Neural progenitor cell (in vitro differentiated cells): ENCODE measurements at places on chromosomes 12 and 14.

DNA sequence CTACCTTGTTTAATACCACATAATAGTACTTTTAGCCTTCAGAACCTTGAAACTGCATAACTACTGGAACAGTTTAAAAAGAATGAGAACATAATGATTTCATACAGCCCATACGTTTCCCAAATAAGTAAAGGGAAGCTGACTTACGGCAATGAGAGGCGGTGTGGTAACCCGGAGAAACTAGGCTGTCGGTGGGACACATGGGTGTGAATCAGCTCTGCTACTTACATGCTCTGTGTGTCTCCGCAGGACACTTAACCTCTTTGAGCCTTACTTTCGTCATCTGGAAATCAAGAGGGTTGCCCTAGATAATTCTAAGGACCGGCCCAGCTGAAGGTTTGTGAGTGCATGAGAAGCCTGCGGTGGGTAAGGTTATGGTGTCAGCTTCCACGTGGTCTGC lies 49.3 kb upstream of the PLEKHG3 start:
- DNase-seq = no peak

GRCh38 chr14:89958966-89959365 lies 3.2 kb downstream of the TDP1 start:
- no peak for DNase-seq

DNA sequence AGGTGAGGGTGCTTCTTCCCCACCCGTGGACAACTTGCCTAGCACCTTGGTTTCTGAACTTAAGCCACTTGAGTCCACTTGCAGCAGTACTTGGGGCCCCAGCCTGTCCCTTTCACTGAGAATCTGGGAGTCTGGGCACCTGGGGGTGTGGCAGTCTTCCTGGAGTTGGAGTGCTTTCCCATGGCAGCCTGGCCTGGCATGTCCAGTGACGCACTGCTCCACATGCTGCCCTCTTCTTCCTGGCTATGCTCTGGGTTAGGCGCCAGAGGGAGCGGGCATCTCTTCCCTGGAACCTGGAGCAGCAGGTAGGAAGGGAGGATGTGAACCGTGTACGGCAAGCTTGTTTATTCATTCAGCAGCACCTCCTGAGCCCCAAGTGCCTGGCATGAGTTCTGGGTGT lies 76.4 kb downstream of the PAPOLA start:
- DNase-seq = no peak

- no peak for DNase-seq
Measured at GRCh38 chr12:1837541-1838204, 17.3 kb downstream of the LRTM2 start.

DNA sequence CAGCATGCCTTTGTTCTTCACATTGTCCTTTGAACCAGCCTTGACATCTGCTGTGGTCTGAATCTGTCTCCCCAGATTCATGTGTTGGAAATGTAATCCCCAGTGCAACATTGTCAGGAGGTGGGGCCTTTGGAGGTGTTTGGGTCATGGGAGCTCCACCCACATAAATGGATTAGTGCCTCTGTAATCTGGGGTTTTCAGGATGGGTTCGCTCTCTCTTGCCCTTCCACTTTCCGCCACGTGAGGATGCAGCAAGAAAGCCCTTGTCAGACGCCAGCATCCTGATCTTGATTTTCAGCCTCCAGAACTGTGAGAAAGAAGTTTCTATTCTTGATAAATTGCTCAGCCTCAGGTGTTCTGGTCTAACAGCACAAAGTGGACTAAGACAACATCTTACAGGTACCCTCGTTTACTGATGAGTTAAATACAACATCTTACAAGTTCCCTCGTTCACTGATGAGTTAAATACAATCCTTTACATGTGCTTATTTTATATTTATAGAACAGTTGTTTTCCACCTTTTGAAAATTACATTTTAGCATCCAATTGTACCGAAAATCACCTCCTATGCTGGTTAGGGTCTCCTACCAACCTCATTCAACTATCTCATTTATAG lies 54.4 kb upstream of the RIMBP2 start:
- no peak for DNase-seq

- DNase-seq = no peak
Measured at GRCh38 chr14:33866425-33867088, 84.3 kb downstream of the EGLN3 start.

- peak; percentile 29 for DNase-seq
Measured at GRCh38 chr14:50932592-50933495, 11.4 kb downstream of the PYGL start.

DNA sequence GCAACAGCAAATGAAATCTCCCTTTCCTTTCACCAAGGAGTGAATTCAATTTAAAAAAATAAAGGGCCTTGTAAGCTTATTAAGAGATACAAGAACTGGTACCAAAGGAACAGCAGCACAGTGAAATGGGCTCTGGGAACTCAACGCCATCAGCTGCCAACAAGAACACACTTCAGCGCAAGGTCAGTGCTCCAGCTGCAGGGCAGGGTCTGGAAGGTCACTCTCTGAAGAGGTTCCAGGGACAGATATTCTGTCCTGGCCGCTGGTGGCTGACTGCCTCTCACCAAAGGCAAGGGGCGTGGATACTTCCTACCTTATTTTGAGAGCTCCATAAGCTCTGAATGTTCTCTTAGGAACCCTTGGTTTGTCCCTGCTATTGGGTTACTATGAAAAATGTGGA lies 186.6 kb downstream of the CALM1 start:
- no peak for DNase-seq

GRCh38 chr12:65470256-65470655 lies 191.8 kb downstream of the MSRB3 start:
- no peak for DNase-seq

DNA sequence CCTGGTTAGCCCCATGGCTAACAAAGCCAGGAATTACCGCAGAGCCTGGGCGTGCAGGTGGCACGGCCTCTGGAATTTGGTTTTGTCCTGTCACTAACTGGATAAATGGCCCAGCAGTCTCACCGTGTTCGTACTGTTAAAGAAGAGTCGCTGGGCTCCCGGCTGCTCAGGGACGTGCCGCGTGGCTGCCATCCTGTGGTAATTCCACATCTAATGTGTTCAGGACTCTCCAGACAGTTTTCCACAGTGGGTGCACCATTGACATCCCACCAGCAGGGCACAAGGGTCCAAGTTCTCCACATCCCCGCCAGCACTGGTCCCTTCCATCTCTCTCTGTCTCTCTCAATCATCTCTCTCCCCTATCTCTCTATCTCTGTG lies 19.6 kb downstream of the NOC4L start:
- no peak for DNase-seq

DNA sequence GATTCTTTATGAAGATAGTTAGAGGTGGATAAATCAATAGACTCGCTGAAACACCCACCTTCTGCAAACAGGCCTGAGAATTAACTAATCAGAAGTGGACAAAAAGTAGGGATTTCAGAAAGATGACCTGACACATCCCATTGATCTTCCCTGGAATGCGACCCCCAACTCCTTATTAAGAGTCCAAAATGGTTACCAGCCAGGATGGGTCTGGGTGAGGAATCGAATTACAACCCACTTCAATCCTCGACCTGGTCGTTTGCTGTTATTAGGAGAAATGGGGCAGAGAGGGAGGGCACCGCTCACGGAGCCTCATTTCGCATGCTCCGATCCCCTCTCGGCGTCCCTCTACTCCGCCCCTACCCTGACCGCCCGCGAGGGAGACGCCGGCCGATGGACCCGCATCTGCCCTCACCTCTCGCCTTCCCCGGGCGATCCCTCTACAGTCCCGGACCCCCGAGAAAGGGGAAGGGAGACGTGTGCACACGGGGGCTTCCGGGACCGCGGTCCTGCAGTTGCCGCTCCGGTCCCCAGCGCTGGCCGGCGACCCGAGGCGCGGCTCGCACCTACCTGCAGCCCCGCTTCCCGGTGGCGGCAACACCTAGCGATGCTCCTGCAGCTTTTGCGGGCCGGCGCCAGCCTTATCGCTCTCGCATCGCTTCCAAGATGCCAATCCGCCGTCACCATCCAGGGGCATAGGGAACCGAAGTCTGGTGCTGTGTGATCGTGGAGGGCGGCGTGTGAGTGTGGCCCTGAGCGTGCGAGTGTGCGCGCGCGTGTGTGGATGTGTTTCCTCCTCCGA lies 69.3 kb upstream of the USP15 start:
- peak; percentile 54 for DNase-seq

- no peak for DNase-seq
Measured at GRCh38 chr12:56071648-56072047, 8.3 kb upstream of the ERBB3 start.
